Right cardiac atrium (tissue), 5 donors: ENCODE measurements at places on chromosomes 1 and 21.

DNA sequence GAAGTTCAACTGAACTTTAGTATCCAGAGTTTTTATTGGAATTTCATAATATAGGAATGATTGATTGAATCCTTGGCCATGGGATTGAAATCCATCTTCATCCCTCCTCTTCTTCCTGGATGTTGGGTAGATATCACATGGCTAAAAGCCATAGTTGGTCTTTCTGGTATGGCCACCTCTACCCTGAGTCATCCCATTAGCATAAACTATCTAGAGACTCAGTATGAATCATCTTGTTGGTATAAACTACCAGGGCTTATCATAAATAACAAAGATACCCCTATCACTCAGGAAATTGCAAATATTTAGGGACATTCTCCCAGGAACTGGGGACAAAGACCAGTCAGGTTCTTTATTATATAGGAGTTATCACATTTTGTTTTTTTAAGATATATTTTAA lies 21.2 kb upstream of the ZP4 start:
- DNase-seq = no peak

DNA sequence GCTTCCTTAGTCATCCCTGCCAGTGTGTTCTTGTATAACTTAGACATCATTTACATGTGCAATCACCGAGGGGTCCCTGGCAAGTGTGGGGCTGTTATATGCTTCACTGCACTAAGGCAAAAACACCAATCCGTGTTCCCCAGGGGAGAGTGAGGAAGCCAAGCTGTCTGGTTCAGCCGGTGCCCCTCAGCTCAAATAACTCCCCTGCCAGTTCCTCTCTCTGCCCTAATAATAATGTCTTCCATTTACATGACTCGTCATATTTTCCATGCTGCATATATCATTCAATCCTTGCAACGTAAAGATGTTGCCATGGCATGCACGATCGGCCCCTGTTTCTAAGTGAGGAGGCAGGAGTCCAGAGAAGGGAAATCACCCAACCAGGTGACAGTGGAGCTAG lies 24.4 kb upstream of the NDC1 start:
- no peak for DNase-seq

DNA sequence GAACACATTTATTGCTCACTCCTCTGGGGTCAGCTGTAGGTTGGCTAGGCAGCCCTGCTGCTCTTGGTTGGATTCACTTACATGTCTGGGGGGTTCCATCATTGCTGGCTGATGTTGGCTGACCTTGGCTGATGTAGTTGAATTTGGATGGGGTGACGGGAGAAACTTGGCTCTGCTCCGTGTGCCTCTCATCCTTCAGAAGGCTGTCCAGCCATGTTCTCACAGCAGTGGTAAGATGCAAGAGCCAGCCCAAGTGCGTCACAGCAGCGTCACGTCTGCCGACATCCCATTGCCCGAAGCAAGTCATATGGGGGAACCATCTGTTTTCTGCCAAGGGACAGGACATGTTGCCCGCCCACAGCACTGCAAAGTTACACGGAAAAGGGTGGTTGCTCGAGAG lies 613.5 kb downstream of the MATN1 start:
- no peak for DNase-seq

DNA sequence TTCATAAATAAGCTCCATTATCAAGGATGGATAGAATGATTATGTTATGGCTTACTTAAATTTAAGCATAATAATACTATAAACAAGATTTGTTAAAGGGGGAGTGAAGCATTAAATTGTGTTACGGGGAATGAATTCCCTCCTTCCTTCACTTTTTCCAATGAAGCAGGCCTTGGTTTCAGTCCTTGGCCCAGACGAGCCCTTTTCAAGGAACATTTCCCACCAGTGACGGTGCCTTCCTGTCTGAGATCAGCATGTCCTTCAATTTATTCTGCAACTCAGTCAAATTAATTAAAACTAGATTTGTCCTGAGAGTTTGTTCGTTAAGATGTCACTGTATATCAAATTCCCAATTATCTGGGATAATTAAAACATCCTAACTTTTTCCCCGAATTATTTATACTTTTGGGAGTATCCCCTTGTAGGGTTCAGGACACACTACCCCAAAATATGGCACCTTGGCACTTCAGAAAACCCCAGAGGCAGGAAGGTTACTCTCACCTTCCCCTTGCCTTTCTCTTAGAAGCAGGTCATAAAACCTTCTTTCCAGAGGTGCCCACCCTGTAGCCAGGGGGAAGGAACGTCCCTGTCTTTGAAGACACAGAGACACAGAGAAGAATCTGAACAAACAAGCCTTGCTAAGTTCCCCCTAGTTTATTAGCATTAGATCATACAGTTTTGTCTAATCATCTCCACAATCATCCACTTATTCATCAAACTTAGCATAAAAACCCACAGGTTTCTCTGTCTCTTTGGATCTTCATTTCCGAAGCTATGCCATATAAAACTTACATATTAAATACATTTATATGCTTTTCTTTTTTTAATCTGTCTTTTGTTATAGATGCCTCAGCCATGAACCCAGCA lies 86.2 kb upstream of the ARHGAP29 start:
- DNase-seq = no peak

DNA sequence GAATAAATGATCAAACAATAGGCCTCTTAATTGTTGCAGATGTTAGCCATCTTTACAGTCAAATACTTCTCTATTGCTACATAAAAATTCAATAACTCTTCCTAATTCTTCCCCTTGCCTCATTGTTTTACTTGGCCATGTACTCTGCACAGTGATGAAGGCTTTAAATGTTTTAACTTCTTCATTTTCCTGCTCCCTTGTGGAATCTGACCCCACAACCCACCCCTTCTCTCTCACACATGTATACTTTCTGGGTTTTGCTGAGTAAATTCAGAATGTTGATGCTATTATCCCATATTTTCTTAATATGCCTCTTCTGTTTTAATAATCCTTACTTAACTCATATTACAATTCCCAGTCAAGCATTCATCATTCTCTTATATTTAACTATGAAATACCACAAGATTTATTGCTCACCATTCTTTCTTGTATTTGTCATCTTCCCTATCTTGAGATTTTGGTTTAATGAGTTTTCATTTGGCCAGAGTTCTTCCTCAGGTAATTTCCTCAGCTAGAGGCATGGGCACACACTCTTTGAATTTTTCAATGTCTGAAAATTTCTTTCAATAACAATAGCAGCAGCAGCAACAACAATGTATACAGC lies 327.8 kb upstream of the USP24 start:
- no peak for DNase-seq

DNA sequence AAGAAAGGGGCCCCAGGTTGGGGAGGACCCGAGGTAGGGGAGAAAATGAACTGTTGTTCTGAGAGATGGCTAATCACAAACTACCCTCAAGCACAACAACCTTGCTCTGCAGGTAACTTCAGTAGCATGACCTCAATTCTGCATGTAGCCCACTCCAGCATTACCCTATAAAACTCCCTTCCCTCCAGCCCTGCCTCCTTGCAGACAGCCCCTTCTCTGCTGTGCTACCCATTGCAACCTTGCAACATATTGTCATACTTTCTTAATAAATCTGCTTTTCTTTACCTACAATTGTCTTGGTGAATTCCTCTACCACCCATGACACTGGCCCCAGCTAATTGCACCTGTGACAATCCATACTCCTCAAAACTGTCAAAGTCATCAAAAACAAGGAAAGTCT lies 428.9 kb downstream of the MATN1 start:
- no peak for DNase-seq

DNA sequence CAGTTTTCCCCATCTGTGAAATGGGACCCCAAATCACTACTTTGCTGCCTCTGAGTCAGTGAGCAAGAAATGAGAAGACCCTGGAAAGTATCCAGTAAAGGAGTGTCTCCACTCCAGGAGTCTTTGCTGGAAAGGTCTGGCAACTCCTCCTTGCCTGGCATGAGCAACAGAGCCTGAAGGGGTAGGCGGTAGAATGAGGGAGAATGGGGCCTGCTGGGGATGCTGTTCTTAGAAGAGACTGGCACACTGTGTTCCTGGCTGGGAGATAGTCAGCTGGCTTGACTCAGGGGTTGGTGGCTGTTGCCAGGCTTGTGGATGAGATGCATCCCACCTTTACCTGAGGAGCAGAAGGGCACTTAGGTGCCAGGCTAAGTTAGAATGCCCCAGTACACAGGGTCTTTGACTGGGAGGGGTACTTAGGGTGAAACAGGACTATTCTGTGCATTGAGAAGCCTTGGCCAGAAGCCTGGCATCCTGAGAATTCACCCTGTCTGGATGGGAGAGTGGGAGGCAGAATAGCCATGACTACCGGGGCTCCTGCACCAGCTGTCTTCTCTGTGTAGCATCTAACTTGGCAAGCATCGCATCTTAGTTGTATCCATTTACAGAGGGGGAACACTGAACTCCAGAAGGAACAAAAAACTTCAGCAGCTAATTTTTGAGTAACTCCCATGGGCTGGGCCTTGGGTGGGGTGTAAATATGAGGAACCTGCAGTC lies 2.5 kb downstream of the MFSD2A start:
- DNase-seq = no peak
